ENCODE measurements at places on chromosomes 5 and 9.

- no peak for DNase-seq
Measured at GRCh38 chr5:17910318-17910717, 276.1 kb downstream of the TAF11L14 start.

GRCh38 chr5:65142511-65143011, 339.2 kb downstream of the ADAMTS6 start:
- no peak for DNase-seq

GRCh38 chr5:137141779-137142178, 357.3 kb downstream of the SPOCK1 start:
- DNase-seq, result peak; percentile 14

DNA sequence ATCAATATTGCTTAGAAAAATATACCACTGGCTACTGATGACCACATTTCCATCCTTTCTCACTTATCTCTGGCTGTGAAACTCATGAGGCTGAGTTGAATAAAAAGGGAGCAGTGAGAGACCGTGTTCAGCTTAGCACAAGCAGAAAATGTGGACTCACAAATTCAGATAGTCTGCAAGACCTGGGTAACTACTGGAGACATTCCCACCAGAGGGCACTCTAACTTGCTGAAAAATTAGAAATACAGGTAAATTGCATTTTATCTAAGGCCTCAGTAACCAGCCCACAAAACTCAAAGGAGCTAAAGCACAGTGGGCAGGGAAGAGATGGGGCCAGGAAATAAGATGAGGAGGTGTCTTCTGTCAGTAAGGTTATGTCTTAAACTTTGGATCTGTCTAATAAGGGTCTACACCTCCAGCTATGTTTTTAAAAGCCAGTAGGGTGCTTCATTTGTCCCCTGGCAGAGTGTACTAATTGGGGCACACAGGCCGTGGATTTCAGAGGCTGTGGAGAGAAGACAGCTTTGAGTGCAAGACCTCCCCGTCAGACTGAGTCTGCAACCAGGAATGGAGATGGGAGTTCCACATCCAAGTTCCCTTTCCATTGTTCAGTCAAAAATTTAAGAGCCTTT, 8.7 kb upstream of the NDUFB6 start:
- DNase-seq, result peak; percentile 40

DNA sequence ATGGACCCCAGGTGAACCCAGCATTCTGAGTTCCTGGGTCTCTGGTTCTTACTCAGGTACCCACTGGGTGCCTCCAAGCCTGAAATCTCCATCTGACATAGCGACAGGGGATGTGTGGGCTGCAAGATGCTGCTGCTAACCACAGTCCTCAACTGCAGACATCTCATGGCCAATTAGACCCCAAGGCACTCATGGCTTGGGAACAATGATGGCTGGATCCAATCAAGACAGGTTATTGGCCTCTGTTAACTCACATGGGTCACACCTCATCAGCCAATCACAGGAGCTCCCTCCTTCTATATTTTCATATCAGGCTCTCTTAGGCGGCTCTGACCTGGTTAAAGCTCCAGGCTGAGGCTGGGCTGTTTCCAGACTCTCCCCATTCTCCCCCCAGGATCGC, 57.0 kb downstream of the CXXC5 start:
- no peak for DNase-seq

DNA sequence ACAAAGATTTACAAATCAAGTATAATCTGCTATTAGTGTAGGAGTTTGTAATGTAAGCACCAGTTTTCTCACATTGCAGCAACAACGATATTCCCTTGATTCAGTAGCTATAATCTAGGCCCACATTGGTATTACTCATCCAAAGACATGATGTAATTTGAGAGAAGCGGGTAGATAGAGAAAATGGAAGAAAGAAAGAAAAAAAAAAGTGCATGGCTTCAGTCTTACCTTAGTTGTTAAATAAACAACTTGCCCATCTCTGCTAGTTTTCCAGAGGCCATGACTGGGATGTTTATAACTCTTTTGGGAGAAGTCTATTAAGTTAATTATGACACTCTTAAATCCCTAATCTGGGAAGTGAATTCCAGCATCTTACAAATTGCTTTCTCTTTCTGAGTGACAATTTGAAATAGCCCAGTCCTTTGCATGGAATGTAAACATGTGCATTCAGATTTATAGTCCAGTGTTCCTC, 2.8 kb downstream of the MELK start:
- no peak for DNase-seq

- no peak for DNase-seq
Measured at GRCh38 chr9:126614088-126614454, 343 bp downstream of the LMX1B start.

DNA sequence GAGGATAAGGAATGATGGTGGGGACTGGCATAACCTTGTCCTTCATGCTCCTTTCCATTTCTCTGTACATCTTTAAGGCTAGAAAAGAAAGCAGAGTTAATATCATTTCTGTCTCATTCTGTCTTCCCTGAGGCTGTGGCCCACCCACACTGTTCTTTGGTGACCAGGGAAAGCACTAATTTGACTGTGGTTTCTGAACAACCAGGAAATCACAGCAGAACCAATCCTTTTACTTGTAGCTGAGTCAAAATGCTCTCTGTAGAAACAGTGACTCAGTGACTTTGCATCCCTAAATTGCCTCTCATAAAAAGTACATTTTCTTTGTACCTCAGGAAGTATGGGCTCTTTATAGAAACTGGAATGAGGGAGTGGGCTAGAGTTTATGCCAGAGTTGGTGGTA, 28.1 kb downstream of the IL33 start:
- DNase-seq, result no peak

DNA sequence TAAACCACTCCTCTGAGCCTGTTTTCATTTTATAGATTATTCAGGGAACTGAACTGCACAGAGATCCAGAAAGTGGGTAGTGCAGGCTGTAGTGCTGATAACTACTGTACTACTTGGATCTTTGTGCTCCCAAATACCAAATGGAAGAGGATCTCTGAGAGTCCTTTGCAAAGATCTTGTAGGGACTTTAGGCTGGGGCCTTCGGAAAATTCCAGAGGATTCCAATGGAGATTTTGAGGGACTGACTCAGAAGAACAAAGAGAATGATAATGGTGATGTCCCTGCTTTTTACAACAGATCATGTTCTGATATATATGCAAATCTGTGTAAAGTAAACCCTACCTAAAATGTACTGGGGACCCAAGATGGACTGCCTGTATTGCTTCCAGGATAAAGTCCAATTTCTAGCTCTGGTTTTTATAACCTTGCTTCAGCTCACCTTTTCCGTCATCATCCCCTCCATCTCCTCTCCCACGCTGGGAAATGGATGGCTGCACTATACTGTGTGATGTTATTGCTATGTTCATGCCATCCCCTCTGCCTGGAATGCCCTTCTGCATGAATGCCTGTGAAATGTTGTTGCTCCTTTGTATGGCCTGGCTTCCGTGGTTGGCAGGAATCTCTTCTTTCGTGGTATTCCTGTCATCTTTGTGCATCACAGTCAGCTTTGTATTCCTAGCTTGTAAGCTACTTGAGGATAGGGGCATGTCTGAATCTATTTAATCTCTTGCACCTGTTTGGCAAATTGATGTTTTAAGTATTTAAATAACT, 9.7 kb upstream of the PSMD5 start:
- DNase-seq, result no peak

DNA sequence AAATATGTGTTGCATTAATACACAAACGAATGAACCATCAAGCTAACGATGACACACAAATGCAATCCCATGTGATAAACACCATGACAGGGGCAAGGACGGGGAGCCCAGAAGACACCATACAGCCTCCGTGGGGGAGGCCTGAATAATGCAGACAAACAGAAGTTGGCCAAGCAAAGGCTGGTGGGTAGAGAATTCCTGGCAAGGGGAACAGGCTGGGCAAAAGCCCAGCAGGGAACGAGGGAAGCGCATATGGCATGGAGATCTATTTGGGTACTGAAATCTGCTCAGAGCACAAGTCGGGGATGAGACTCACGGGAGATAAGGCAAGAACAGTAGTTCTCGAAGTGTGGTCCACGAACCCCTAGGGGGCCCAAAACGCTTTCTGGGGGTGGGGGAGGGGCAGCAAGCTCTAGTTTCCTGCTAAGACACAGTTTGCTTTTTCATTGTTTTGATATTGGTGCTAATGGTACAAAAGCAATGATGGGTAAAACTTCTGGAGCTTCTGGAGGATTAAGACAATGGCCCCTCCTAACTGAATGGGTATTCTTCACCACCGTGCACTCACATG, 42.9 kb upstream of the FBXW11 start:
- no peak for DNase-seq

DNA sequence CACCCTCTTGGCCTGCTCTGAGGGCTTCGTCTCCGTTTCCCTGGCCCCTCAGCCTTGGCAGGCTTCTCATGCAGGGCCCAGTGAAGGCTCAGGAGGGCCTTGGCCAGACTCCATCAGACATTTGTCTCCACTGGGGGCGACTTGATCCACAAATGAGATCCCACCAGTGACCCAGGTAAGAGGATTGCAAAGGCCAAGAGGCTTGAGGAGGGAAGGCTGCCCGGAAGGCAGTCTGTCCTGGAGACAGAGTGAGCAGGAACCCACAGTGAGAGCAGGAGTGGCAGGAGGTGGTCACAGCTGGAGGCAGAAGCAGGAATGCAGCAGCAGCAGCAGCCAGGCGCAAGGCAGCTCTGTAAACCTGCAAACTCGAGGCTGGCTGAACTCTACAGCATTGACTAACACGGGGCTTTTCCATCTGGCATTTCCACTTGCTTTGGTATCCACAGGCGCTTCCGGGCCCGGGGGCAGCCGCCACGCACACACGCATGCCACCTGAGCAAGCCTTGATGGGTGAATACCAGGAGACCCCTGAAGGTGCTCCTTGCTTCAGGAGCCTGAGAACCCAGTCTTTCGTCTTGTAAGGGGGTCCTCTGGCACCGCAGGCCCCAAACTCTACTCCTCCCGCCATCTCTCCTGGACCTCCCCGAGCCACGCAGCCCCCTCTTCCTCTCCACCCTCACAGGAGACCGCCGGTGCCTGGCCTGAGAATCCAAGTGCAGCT, 14.7 kb downstream of the MGAT1 start:
- no peak for DNase-seq

GRCh38 chr5:175032013-175032412, 307.6 kb downstream of the MSX2 start:
- DNase-seq, result no peak

GRCh38 chr5:117794847-117795246, 1193.5 kb downstream of the DTWD2 start:
- no peak for DNase-seq

GRCh38 chr5:10509575-10509974, 54.3 kb upstream of the ANKRD33B start:
- no peak for DNase-seq

- DNase-seq, result no peak
Measured at GRCh38 chr9:94741866-94742265, 15.4 kb downstream of the AOPEP start.

- no peak for DNase-seq
Measured at GRCh38 chr5:74352256-74352655, 288.3 kb downstream of the ENC1 start.

DNA sequence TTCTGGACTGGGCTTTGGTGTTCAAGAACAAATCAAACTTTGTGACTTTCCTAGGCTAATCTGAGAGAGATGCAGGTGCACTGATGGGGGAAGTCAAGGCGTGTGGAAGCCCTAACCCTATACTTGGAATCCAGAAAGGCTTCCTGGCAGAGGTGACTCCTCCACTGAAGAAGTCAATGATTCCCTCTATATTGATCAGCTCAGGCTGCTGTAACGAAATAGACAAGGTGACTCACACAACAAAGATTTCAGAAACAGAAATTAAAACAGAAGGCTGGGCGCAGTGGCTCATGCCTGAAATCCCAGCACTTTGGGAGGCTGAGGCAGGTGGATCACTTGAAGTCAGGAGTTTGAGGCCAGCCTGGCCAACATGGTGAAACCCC, 69.6 kb upstream of the GGTA1 start:
- no peak for DNase-seq

DNA sequence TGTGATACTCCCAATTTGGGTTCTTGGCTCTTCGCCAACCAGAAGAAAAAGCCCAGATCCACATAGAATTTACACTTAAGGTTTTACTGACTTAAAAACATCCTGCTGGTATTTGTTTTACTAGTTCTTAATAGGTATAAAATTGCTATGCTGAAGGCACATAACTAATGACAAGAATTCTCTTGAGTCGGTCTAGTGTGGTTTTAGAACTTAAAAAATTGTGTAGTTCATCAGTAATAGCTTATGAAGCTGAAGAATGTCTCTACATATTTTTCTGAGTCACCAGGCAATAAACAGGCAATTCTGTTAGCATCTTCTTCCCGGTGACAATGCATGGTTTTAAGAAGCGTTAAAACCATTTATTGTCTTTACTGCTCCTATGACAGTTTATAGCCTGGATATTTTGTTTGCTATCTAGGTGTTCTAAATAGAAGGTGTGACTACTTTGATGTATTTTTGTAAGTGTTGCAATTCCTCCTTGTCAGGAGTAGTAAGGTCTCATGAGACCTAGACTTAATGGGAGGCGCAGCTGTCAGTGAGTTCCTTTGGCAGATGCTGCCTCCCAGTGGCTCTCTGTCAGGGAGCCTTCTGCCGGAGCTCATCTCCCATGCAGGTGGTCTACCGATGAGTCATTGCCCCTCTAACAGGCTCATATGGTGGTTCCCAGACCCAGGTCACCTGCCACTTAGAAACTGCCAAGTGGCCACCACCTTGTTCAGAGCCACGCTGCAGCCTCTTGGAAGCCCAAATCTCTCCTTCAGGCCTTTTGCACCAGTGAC, 173.8 kb downstream of the MAST4 start:
- DNase-seq, result peak; percentile 17

GRCh38 chr9:132201139-132201538, 39.3 kb downstream of the NTNG2 start:
- DNase-seq, result peak; percentile 65

DNA sequence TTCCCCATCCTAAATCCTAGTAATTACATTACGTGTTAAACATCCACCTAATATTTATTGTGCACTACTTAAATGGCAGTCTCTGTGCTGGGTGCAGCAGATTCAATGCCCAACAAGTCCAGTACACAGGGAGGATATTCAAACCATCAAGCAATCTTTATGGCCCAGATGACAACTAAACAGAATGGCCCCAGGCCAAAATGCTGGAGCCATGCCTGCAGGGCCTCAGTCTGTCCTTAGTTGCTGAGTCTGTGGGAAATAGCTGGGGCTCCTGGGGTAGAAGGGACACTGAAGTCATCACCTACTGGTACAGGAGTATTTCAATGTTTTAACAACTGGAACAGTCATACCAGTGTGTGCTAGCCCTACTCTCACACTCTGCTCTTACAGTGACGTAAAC, 153.5 kb downstream of the ZNF608 start:
- no peak for DNase-seq

- DNase-seq, result no peak
Measured at GRCh38 chr5:68932830-68933434, 160.9 kb upstream of the SLC30A5 start.

DNA sequence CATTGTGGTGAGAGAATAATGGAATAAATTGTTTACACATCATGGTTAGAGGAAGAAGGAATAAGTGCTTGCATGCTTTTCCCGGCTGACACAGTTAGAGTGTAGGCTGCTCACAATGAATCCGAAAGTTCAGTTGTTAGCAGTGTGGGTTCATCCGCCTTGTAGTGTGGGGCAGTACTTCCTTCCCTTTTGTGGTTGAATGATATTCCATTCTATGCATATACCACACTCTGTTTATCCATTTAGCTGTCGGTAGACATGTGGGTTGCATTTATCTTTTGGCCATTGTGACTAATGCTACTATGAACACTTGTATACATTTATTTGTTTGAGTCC, 84.0 kb downstream of the COL5A1 start:
- no peak for DNase-seq
